ENCODE measurements at places on chromosomes 6 and 20.

GRCh38 chr20:38806855-38807655, 1.6 kb downstream of the PPP1R16B start:
- DNase-seq = no peak

GRCh38 chr20:24017458-24017755, 28.8 kb upstream of the GGTLC1 start:
- DNase-seq = no peak

DNA sequence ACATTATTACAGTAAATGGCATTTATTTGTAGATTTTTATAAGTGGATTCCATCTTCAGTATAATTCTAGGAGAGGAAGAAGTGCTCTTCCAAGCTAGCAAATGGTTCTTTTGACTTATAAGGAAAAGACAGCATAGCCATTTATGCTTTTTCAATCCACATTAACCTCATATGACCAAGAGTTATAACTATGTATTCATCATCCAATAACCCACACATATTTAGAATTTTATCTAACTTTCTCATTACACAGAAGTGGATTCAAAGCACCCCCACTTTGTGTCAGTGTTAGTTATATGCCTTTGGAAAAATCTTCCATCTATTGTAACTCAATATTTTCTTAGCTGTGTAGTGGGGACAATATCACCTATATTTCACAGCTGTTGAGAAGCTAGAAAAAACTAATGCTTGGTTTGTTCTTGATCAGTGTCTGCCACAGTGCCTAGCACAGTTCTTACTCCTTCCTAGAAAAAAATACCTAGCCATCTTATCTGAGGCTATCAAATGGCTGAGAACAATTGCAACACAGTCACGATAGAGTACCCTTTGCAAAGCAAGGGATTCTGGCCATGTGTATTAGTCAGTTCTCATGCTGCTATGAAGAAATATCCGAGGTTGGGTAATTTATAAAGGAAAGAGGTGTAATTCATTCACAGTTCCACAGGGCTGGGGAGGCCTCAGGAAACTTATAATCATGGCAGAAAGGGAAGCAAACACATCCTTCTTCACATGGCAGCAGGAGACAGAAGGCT, 986.3 kb downstream of the TFAP2A start:
- DNase-seq = no peak

- DNase-seq = no peak
Measured at GRCh38 chr20:4697189-4697830, 24.4 kb upstream of the PRND start.

GRCh38 chr6:167292301-167293087, 1.4 kb downstream of the UNC93A start:
- no peak for DNase-seq

GRCh38 chr20:9571783-9572182, 57.4 kb downstream of the LAMP5 start:
- DNase-seq = no peak

- no peak for DNase-seq
Measured at GRCh38 chr6:107340881-107341280, 118.5 kb downstream of the PDSS2 start.

- no peak for DNase-seq
Measured at GRCh38 chr20:41572010-41572572, 46.1 kb downstream of the CHD6 start.

DNA sequence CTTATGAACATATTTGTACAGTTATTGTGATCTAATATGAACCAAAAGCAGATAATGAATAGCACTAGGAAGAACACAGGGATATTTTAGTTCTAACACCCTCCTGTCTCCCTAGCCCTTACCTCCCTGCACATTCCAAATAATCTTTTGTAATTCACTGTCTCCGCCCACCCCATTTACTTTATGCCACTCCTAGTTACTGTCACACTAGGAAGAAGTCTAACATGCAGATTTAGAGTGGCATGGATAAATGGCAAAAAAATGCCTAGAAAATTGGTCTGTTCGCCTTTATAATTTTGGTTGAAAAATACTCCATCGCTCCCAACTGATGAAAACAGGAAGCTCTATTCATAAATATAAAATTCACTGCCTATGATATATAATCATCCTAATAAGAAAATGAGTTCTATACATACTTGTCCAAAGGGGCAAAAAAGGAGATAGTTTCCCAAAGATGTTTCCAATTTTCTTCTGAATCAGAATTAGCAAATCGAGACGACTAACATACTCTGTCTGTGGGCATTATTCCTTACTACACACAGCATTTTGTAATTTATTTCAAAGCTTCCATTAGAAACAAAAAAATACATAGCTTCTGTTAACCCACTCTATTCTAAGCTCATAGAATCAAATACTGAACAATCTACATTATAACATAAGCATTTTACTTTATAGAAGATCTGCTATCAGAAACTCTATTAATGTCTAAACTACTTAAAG, 1.3 kb upstream of the RUNX2 start:
- no peak for DNase-seq

GRCh38 chr20:34334654-34335407, 28.2 kb upstream of the ITCH start:
- DNase-seq = no peak

DNA sequence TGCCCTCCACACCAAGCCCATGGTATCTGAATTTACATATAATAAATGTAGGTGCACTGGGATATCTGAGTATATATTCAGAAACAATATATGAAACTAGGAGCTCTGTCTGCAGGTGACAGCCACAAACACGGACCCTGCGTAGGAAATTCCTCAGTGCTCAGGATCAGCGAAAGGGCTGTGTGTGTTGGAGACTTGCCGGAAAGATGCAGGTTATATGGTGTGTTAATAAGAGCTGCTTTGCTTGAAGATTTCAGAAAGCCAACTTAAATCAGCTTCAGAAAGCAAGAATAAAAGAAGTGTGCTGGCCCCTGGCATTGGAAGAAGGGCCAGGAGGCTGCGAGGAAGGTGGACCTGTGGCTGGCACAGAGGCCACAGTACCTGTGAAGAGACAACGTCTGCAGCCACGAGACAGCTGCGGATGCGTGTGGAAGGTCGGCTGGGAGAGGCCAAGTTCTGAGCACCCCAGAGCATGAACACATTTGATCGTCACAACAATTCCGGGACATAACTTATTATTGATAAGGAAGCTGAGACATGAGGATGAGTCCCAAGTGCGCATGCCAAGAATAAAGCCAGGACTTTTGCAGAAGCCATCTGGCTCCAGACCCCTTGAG, 183.2 kb downstream of the DLL1 start:
- DNase-seq = no peak

GRCh38 chr20:61896058-61896961, 169.4 kb downstream of the TAF4 start:
- DNase-seq = no peak

GRCh38 chr6:108797951-108798669, 50.1 kb upstream of the ARMC2 start:
- DNase-seq = no peak

DNA sequence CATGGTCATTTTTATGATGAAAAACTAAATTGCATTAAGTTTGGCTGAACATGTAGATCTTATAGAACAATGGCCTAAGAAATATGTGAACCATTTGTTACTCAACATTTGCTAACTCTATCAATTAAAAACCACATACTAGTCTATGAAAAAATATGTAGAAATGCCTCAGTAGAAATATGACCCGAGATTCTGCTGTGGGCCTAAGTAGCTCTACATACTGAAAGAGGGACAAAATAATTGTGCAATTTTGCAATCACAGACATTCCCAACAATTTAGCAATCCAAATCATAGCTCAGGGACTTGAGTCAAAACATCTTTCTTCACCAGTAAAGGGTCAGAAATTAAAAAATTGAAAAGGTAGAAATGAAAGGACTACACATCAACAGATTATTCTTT, 619.0 kb downstream of the FRK start:
- DNase-seq = no peak

DNA sequence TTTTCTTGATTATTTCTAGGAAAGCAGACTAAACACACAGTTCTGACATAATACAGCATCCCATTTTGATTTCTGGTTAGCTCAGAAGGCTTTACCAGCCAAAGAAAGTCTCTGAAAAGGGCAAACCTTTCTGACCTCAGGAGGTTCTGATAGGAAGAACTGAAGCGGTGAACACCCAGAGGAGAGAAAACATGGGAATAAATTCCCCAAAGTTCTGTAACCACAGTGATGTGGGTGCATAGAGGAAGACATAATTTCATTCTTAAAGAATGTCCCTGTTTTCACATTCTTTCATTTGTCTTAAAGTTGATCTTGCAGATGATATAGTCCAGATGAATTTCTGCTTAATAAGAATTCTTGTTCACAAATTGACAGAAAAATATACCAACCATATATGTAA, 60.3 kb downstream of the RSPO3 start:
- no peak for DNase-seq

DNA sequence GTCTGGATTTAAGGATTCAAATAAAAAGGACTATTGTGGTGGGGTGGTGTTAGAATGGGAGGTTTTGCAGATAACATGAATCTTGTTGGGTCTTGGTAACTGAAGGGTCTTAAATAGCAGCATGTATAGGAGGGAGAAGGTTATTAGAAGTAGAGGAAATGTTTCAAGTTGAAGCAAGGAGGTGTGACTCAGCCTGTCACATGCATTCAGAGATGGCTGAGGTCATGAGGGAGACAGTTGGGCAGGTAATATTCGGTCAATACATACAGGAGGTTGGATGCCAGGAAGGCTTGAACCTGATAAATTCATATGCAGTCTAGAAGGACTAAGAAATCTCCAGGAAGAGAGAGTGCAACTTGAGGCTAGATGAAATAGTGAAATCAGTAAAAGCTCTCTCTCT, 6.1 kb downstream of the KLHL31 start:
- DNase-seq = no peak

GRCh38 chr6:28775405-28776129, 148.2 kb downstream of the TRIM27 start:
- DNase-seq = no peak

DNA sequence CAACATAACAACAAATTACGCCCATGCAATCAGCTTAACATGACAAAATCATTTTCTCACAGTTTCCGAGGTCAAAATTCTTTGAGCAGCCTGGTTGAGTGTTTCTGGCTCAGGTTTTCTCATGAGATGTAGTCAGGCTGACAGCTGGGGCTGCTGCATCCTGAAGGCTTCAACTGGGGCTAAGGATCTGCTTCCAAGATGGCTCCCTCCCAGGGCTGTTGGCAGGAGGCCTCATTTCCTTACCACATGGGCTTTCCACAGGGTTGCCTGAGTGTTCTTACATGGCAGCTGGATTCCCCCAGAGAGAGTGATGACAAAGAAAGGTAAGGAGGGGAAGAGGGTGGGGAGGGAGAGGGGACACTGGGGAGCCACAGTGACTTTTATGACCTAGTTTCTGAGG, 63.1 kb upstream of the NNAT start:
- no peak for DNase-seq

DNA sequence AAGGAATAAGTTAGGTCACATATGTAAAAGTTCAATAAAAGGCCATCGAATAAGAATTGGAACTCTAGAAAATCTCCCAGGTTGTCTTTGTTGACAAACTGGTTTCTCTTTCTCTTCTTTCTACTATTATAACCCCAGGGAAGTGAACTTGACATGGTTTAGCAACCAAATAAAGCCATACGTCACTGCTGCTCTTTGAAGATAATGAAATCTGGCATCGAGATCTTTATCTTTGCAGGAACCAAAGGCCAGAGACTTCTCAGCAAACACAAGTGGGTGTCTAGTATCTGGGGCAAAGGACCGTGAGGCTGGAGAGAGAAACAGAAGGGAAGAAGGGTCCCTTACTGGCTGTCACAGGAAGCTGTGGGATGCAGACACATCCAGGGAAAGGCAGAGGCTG, 286.7 kb upstream of the CDYL start:
- DNase-seq = no peak

- DNase-seq = no peak
Measured at GRCh38 chr20:25397821-25398220, 7.2 kb upstream of the ABHD12 start.

DNA sequence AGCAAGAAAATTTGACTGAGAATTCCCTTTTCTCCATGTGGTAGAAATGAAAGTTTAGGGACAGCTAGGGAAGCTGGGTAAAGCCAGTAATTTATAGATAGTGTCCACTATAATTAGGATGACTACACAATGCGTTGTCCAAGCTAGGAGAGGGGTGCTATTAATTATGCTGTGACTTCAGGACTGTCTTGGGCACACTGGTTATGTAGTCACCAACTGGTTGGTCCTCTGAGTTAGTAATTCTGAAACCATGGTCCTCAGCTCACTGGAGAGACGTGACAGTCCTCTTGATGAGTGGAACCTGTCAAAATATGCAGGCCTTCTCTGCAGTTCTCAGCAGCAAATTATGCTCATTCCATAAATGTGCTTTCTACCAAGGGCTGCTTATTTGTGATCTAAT, 94.6 kb upstream of the ENPP5 start:
- no peak for DNase-seq

- DNase-seq = no peak
Measured at GRCh38 chr6:73503027-73503772, 17.6 kb downstream of the EEF1A1 start.

GRCh38 chr6:4776493-4777393, 539 bp downstream of the CDYL start:
- no peak for DNase-seq

GRCh38 chr6:509676-510075, 118.1 kb downstream of the IRF4 start:
- DNase-seq = no peak

DNA sequence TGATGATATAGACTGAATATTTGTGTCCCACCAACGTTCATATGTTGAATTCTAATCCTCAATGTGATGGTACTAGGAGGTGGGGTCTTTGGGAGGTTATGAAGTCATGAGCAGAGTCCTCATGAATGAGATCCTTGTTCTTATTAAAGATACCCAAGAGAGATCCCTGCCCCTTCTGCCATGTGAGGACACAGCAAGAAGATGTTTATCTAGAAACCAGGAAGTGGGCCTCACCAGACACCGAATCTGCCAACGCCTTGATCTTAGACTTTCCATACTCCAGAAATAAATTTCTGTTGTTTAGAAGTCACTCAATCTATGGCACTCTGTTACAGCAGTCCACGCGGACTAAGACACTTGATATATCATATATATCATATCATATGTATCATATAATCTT, 67.7 kb upstream of the GCM1 start:
- no peak for DNase-seq

DNA sequence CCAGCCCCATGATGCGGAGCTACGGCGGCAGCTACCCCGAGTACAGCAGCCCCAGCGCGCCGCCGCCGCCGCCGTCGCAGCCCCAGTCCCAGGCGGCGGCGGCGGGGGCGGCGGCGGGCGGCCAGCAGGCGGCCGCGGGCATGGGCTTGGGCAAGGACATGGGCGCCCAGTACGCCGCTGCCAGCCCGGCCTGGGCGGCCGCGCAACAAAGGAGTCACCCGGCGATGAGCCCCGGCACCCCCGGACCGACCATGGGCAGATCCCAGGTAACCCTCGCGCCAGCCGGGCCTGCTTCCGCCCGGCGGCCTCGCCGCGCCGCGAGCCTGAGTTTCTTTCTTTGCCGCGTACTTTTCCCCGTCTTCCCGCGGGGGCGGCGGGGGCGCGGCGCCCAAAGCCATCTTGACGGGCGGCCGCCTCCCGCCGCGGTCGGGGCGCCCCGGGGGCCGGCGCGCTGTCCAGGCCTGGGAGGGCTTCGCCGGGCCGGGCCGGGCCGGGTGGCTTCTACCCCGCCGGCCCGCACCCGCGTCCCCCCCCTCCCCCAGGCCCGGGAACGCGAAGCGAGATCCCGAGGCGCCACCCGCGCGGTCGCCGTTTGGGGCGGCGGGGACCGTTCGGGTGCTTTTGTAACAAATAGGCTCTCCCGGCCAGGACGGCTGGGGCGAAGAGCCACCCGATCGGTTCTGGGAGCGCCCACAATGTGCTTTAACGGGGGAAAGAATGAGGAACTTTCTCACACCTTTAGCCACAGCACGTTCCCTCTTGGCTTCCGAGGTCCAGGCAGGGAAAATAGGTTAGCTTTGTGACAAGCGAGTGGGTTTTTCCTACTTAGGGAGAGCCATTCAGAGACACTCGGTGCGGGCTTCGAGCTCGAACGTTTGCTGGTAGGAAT, 2.3 kb downstream of the ARID1B start:
- DNase-seq = peak; percentile 10

Measured in activated naive CD8-positive, alpha-beta T cell treated with anti-CD3 and anti-CD28 coated beads, Interleukin-2, amount 50 U/mL, for 16 hours (primary cell).